GM20000 (cell line): ENCODE measurements at places on chromosomes 13 and 19.

GRCh38 chr13:41673640-41674039 is 216.3 kb downstream of the RGCC start:
- DNase-seq: no peak

DNA sequence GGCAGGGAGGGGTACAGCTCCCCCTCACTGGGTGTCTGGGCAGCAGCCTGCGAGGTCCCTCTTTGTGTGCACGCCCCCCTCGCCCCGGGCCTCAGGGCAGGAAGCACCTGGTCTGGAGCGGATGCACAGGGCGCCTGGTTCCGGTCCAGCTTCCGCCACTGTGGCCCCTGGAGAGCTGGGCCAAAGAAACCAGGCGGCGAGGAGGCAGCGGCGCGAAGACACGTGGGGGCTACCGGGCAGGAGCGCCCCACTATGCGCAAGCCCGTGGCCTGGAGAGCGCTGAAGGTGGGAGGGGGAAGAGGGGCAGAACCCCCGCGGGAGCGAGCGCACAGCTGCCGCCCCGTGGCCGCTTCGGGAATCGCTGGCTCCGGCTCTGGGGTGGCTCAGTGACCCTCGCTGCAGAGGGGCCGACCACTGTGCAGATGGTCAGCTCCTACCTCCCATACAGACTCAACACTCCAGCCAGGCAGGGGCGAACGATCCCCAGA is 1.7 kb upstream of the LYL1 start:
- peak; percentile 86 for DNase-seq

DNA sequence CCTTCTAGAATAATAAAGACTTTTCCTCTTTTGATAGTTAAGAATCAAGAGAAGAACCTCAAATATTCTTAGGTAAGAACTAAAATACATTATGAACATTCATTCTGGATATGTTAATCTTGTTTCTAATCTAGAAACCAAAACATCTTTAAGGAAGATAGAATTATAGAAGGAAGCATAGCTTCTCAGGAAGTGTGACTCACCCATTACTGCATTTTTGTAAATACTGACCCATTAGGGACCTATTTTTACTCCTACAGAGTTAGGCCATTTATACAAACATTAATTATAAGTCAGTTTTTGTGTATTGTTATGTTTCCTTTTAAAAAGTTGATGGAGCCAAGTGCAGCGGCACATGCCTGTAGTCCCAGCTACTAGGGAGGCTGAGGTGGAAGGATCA is 147.1 kb downstream of the NUFIP1 start:
- DNase-seq: no peak

GRCh38 chr13:45941261-45941660 is 89.7 kb upstream of the SIAH3 start:
- DNase-seq: peak; percentile 23

DNA sequence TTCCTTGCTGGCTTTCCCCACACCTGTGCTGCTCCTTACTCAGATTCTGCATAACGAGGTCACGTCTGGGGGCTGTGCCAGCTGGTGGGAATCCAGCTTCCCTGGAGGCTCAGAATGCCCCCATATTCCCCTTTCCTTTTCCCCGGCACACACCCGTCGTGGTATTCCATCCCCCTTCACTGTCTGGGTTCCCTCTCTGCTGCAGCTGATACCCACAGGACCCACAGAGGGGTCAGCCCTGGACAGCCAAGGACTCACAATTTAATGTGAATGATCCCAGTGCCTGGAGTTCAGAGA is 4.2 kb upstream of the MYH14 start:
- DNase-seq: no peak

DNA sequence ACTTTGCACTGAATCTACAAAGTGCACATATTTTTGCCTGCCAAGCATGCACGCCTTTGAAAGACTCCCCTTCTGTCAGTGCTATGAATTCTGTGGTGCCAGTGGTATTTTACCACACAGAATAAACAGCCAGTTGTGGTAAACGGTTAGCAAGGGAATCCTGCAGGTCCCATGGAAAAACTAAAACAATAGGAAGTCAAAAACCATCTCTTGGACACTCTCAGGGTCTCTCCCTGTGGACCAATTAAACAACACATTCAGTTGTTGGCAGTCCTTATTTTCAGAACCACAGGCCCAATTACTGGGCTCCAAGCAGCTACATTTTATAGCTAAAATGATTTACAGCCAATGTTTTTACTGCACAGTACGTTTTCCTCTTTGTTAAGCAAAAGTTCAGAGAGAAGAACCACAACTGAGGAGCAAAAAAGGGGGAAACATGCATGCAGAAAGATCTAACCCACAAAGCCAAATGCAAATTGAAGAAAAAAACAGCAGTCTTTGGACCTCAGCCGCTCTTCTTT is 116.9 kb downstream of the KCTD12 start:
- DNase-seq: no peak

DNA sequence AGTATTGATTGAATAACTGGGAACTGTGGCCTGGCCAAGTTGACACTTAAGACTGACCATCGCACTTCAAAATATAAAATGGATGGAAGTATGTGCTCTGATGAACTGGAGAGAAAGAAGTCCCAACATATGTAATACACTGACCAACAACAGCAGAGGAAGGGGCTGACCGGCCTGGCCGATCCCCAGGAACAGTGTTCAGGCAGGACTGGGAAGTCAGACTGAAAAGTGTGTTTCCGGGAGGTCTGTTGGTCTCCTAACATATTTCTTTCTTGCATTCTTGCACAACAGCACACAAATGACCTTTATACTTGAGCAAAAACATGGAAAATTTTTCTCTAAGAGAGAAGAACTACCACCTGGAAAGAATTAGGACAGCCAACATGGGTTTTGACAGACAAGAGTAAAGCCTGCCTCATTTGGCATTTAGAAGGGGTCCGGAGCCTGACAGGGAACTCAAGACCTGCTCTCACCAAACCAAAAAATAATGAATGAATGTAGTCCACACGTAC is 297.8 kb downstream of the OXGR1 start:
- DNase-seq: no peak

DNA sequence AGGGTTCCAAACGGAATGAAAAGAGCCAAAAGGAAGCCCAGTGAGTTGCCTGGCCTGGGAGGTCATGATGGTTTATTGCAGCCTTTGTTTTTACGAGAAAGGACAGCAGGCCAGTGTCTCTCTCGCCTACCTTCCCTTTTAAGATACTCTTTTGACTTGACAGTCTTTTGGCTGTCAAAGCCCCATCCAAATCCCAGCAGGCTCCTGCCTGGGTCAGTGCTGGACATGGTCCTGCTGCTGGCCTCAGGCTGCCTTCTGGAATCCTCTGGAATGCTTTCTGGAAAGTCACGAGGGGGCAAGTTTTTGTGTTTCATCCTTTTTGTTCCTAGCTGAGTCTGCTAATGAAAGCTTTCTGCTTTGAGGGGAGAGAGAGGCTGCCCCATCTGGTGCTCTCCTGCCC is 444.8 kb downstream of the OLFM4 start:
- DNase-seq: no peak

DNA sequence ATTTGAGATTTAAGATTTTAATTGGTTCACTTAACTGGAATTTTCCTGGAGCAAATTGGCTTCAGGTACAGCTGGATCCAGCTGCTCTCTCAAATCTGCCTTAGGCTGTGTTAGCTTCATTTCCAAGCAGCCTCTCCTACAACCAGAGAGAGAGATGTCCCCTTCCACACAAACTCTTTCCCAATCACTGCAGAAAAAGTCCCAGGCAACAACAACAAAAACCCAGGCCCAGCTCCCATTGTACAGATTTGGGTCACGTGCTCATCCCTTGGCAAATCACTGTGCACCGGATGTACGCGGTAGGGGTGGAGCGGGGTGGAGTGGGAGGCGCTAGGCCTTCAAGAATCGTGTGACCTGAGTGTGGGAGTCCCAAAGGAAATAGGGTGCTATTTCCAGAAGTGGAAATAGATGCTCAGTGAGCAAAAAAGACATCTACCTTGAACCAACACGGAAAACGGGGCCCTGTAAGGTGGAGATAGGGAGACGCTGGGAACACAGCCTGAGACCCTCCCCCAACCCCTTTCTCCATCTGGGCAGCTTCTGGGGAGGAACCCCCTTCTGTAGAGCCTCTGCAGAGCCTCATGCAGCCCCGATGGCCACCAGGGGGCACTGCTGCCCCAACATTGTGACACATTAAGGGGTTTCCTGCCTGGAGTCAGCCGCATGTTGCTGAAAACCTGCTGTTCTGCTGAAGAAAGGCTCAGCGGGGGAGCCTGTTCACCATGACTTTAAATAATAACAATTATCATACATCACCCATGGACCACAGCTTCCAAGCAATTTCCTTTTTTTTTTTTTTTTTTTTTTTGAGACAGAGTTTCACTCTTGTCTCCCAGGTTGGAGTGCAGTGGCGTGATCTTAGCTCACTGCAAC is 25.4 kb downstream of the HPN start:
- DNase-seq: peak; percentile 93

DNA sequence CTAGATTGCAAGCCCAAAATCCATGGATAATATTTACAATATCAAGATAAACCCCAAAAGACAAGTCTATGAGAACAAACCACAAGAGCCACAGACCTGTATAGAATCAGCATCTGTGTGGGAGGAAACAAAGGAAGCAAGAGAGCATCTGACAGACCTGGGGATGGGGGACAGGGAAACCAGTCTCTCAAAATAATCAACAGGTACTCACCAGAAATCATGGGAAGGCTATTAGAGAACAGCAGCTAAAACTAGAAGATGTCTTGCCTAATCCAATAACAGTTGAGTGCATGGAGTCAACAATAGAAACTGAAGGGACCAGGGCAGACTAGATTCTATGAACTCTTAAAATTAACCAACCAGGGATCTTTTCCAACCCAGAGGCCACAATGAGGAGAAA is 8.7 kb downstream of the SLC6A16 start:
- DNase-seq: no peak

GRCh38 chr19:8357007-8357521 is 6.9 kb upstream of the ANGPTL4 start:
- no peak for DNase-seq

DNA sequence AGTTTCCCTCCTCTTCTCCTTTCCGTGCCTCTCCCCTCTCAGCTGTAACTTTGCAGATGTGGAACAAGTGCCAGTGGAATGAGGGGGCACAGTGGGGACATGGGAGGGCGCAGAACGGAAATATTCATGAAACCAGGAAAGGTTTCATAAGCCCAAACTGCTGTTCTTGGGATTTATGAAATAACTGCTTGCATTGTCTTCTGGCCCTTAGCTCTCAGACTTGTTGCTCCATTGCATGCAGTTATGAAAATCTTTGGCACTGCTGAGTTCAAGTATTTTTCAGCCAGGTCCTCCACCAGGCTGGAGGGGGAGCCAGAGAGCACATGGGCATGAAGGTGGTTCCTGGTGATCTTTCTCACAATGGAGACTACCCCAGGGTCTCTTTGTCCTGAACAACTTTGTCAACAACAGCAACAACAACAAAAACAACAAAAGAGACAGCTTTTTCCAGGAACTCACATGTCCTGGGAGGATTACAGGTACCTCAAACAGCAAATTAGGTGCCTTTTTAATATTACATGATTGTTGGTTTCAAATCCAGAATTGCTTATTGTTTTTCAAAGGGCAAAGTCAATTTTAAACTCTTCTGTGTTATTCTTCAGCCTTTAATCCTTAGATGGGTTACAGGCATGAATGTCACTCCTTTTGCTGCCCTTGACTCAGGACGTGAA is 1.5 kb downstream of the RGCC start:
- DNase-seq: peak; percentile 80

DNA sequence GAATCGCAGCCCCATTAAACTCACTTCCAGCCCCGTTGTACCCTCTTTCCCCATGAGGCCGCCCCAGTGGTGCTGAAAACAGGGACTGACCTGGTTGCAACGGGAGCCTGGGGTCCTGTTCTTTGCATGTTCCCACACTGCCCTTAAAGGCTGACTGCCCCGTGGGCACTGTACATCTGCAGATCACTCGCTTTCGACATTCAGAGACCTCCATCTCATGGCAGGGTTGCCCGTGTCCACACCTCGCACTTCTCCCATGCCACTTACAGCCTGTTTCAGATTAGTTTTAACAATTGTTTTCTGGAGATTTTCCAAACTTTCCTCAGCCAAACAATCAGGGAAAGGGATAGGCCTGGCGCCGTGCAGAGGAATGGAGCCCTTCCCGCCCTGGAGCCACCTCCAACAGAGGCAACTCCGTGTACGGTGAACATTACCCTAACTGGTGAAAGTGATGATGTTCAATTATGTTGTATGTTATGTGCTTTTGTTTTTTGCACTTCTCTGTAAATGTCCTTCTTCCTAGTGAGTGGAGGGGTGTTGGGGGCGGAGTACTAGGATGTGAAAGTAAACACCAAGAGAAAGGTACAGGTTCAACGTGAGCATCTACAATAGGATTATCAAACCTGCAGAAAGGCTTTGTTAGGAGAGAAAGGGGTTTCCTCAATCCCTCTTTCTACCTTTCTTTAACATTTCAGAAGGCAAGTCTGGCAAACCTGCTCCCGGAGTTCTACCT is 262.8 kb downstream of the FOXO1 start:
- no peak for DNase-seq
